ENCODE measurements at places on chromosomes 1 and 21. TPM values are rescaled to one million over a fixed set of nuclear protein-coding genes. Genes with fewer than 3 reads are reported as not detected.

The C1orf185 gene
- not detected for total RNA-seq

The YIPF1 gene
- total RNA-seq, result 30.2 TPM

The ALDH4A1 gene
- 25.6 TPM for total RNA-seq

The ZNHIT6 gene
- total RNA-seq, result 15.2 TPM

GRCh38 chr1:31645274-31645568, 545 bp upstream of the PEF1 start:
- DNase-seq, result no peak
- H3K27ac ChIP-seq, result peak overlapping the region; percentile 100
- H3K4me1 ChIP-seq, result peaks cover 28% of the 10 kb centered on the region
- no peaks in the 10 kb centered on the region for H3K36me3 ChIP-seq

DNA sequence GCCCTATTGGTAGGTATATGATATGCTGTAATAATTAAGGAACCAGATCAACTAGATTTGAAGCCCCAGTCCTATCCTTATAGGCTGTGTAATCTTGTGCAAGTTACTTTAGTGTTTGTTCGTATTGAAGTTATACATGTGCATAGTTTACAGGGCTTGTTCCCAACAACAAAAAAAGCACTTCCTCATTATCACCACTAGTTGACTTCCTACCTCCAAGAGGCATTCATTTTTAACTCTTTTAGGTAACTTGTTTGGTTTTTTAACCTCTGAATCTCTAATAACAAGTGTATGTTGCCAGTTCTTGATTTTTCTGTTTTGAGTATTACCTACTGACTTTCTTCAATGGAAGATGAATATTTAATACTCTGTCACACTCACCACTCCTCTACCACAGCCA, 71.9 kb downstream of the ST3GAL3 start:
- no peak overlapping the region for H3K4me3 ChIP-seq
- H3K27ac ChIP-seq, result no peak overlapping the region
- DNase-seq, result no peak
- no peaks in the 10 kb centered on the region for H3K27me3 ChIP-seq
- peaks cover 5% of the 10 kb centered on the region for H3K4me1 ChIP-seq

- no peak for DNase-seq
- H3K36me3 ChIP-seq, result no peaks in the 10 kb centered on the region
Observed at GRCh38 chr21:39161064-39161463, 22.2 kb downstream of the PSMG1 start.

DNA sequence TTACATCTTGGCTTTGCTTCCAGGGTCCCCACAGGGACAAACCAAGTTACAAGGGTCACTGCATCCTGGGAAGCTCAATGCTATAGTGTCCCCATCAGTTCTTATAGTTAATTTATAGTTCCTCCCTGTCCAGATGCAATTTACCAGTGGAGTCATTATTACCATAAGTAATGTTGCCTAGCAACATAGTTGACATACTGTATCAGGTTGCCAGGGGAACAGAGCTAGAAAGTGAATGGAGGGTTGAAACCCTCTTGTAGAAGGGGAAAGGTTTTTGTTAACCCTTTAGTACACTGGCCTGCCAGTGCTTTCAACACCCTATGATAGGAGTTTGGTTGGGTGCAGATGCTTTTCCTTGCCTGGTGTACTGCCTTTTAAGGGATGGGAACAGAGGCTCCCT, 34.3 kb upstream of the TTC4 start:
- H3K36me3 ChIP-seq, result no peaks in the 10 kb centered on the region
- no peak overlapping the region for H3K4me3 ChIP-seq
- H3K27me3 ChIP-seq, result no peaks in the 10 kb centered on the region
- no peak for DNase-seq
- peak overlapping the region; percentile 43 for H3K27ac ChIP-seq

- H3K4me3 ChIP-seq, result no peak overlapping the region
- no peak overlapping the region for H3K27ac ChIP-seq
- DNase-seq, result no peak
- no peaks in the 10 kb centered on the region for H3K4me1 ChIP-seq
Observed at GRCh38 chr21:18722193-18722592, 318.6 kb upstream of the TMPRSS15 start.

GRCh38 chr1:235317168-235317567, 10.8 kb downstream of the ARID4B start:
- peaks cover 22% of the 10 kb centered on the region for H3K36me3 ChIP-seq
- peaks cover 43% of the 10 kb centered on the region for H3K4me1 ChIP-seq
- no peak for DNase-seq
- H3K27me3 ChIP-seq, result no peaks in the 10 kb centered on the region
- no peak overlapping the region for H3K4me3 ChIP-seq
- H3K27ac ChIP-seq, result no peak overlapping the region

GRCh38 chr1:101474039-101474665, 237.3 kb downstream of the S1PR1 start:
- H3K4me1 ChIP-seq, result no peaks in the 10 kb centered on the region
- no peak for DNase-seq
- H3K27ac ChIP-seq, result no peak overlapping the region
- peaks cover 15% of the 10 kb centered on the region for H3K27me3 ChIP-seq

DNA sequence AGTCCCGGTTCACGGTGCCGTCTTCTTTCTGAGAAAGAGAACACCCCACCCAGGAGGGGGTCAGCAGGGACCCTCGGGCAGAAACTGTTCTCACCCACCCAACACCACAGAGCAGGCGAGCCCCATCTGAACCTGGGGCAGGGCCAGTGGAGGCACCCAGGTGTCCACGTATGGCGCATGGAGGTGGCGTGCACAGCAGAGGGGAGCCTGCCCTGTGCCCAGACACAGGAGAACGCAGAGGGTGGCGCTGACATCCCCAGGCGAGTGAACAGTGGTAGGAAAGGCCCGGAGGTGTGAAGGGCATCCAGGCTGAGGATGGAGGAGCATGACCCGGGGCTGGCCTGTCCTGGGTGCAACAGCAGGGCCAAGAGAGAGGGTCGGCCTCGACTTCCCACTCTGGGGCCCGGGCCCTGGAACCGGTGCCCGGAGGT, 91.1 kb downstream of the STUM start:
- peaks cover 10% of the 10 kb centered on the region for H3K4me1 ChIP-seq
- H3K4me3 ChIP-seq, result no peak overlapping the region

GRCh38 chr1:8662380-8663072, 154.9 kb downstream of the RERE start:
- H3K27ac ChIP-seq, result no peak overlapping the region
- peaks cover 4% of the 10 kb centered on the region for H3K4me1 ChIP-seq
- no peaks in the 10 kb centered on the region for H3K27me3 ChIP-seq

- H3K4me3 ChIP-seq, result no peak overlapping the region
- no peak for DNase-seq
- no peaks in the 10 kb centered on the region for H3K4me1 ChIP-seq
- no peaks in the 10 kb centered on the region for H3K27me3 ChIP-seq
Observed at GRCh38 chr1:231566496-231566895, 38.0 kb downstream of the TSNAX start.

GRCh38 chr1:53732409-53732808, 6.6 kb downstream of the GLIS1 start:
- peaks cover 72% of the 10 kb centered on the region for H3K27me3 ChIP-seq
- no peaks in the 10 kb centered on the region for H3K36me3 ChIP-seq
- H3K4me1 ChIP-seq, result peaks cover 62% of the 10 kb centered on the region
- H3K4me3 ChIP-seq, result no peak overlapping the region
